CD4-positive, alpha-beta T cell treated with Interleukin-17A for 1 hour (primary cell): ENCODE measurements at places on chromosomes 5 and 9.

DNA sequence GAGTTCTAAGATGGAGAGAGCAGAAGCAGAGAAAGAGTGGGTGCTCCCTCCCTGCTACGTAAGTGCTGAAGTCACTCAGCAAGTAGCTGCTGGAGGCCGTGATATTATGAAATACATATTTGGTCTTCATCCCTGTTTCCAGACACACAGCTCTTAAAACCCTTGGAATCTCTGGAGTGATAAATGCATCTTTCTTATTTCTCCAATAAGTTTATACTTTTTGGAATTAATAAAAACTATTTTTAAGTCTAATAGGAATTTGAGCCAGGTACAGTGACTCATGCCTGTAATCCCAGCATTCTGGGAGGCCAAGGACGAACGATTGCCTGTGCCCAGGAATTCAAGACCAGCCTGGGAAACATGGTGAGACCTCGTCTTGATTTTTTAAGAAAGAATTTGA is 60.6 kb downstream of the AUH start:
- DNase-seq = no peak

GRCh38 chr9:133690081-133690561 is 48.0 kb downstream of the SARDH start:
- no peak for DNase-seq

GRCh38 chr5:154478752-154479159 is 729 bp upstream of the HAND1 start:
- no peak for DNase-seq

DNA sequence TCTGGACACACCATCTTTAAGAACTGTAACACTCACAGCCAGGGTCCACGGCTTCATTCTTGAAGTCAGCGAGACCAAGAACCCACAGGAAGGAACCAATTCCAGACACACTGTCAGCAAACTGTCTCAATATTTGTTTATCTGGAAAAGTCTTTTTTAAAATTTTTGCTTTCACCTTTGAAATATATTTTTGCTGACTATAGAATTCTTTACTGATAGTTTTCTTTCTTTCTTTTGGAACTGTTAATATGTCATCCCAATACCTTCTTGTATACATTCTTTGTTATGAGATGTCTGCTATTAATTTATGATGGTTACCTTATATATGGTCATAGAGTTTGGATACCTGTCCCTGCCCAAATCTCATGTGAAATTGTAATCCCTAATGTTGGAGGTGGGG is 145.1 kb upstream of the IRX4 start:
- no peak for DNase-seq

- peak; percentile 76 for DNase-seq
Measured at GRCh38 chr5:149959406-149960236, 937 bp upstream of the SLC26A2 start.

GRCh38 chr9:127066851-127067136 is 55.6 kb downstream of the ANGPTL2 start:
- DNase-seq = no peak

- DNase-seq = no peak
Measured at GRCh38 chr5:110872200-110872599, 133.4 kb downstream of the SLC25A46 start.

DNA sequence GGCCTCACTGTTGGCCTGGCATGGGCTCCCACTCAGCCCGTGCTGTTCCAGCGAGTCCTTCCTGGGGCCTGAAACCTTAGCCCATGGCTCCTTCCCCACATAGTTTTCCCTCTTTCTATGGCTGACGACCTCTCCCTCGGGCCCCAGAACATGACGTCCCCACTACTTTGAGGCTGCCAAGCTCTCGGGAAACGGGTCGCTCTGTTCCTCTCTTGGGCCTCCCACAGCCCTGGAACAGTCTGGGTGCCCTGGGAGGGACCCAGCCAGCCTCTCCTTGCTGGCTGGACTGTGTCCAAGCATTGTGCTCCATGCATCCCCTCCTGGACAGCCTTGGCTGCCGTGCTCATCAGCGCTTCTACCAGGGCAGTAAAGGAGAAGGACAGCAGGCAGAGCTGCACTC is 118.3 kb downstream of the SYK start:
- no peak for DNase-seq

- DNase-seq = peak; percentile 9
Measured at GRCh38 chr9:108889649-108890067, 27.6 kb downstream of the ACTL7A start.
